ENCODE measurements at places on chromosomes 3 and 15.

DNA sequence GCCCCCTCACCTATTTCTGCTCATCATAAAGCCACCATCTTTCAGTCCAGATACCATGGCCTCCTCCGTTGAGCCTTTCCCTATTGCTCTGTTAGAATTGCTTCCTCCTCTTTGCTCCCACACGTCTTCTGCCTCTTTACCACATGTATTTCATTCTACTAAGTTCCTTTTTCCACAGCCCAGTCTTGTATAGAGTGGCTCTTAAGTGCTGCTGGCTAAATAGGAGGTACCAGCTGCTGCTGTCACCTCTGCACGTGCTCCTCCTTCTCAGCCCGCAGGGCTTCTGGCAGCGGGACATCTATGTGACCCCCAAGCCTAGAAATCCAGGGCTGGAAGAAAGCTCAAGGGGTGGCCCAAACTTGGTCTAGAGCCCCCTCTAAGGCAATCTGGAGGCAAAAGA, 38.8 kb upstream of the PLXND1 start:
- no peak for DNase-seq

DNA sequence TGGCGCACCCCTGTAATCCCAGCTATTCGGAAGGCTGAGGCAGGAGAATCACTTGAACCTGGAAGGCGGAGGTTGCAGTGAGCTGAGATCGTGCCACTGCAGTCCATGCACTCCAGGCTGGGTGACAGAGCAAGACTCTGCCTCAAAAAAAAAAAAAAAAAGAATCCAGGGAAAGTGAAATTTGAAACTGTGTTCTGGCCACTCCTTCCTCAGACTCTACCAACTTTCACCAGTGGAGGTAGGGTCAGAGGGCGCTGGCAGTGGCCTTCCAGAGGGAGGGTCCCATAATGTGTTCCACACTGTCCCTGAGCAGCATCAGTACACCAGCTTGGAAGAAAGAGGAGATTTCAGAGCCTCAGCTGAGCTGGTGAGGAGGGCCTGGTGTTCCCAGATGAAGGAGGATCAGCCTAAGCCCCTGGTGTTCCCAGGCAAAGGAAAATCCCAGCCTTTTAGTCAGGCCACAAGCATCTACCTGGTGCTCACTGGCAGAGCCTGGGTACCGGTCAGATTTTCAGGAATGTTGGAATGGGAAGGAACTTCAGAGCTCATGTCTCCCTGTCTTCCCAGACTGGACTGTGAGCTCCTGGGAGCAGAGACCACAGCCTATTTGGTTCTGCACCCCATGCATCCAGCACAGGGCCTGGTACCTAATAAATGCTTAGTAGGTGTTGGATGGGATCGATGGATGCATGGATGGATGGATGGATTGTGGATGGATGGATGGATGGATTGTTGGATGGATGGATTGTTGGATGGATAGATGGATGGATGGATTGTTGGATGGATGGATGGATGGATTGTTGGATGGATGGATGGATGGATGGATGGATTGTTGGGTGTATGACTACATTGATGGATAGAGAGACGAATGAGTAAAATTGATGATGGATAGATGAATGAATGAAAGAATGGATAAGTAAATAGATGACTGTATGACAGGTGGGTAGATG, 117.9 kb downstream of the CORO2B start:
- no peak for DNase-seq

DNA sequence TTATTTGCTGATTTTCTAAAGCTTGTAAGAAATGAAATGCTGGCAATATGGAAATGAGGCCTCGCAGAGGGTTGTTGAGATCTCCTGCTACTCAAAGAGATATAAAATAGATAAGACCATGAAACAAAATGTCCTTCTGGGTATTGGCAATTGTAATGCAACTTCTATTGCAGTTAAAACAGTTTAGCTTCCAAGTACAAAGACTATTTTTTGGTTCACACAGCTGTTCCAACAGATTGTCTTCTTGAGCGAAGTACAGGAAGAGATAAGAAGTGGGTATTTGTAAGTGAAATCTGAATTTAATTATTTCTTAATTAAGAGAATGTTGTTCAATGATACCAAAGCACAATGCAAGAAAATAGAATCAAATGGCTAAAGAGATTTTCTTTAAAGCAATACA, 801.5 kb upstream of the GBE1 start:
- no peak for DNase-seq

GRCh38 chr15:68186671-68187397, 18.3 kb downstream of the CALML4 start:
- no peak for DNase-seq

- no peak for DNase-seq
Measured at GRCh38 chr3:129577366-129577765, 29.1 kb downstream of the PLXND1 start.
